ENCODE measurements at places on chromosomes 4 and X.

DNA sequence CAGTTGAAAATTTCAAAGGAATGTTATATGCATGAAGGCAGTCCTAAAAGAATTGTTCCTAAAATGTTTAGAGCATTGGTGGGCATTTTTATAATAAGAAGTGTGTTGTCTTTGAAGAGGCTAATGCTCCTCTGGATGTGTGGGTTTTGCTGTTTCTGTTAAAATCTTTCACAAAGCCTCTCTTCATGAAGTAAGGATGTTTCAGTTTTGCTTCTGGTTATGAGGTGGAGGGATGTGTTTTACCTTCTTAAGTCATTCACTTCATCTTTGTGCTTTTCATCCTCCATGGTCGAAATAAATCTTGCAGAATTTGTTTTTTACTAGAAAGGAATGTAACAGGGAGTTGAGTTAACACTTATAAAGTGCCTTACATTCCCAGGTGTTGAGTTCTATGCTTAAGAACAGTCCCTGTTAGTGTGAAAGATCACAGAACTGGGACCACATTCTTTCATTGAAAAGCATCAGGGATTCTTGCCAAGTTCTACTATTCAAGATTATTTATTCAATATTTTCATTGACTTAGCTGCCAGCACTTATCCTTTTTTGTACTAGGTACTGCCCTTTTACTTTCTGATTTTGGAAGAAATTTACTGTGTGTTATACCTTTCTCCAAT, 21.1 kb downstream of the FHIP1A start:
- DNase-seq = no peak

GRCh38 chr4:163284304-163284703, 48.1 kb downstream of the NPY1R start:
- DNase-seq = no peak

DNA sequence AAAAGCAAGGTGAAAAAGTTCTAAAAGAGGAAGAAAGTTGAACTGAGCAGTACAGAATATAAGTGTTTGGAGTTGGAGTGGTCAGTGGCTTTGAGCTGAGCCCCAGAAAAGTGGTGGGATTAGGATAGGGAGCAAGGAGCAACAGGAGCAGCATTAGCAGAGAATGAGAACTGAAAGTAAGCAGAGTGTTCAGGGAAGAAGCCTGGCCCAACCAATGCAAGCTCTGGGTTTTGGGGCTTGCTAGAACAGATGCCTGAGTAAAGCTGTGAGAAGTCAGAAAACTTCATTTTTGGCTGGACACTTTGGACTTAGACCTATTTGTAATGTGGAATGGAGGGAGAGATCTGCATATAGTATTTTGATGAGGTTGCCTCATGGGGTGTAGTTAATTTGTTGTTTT, 17.8 kb downstream of the JADE1 start:
- no peak for DNase-seq

- DNase-seq = no peak
Observed at GRCh38 chrX:38975368-38975942, 174.2 kb downstream of the MID1IP1 start.

DNA sequence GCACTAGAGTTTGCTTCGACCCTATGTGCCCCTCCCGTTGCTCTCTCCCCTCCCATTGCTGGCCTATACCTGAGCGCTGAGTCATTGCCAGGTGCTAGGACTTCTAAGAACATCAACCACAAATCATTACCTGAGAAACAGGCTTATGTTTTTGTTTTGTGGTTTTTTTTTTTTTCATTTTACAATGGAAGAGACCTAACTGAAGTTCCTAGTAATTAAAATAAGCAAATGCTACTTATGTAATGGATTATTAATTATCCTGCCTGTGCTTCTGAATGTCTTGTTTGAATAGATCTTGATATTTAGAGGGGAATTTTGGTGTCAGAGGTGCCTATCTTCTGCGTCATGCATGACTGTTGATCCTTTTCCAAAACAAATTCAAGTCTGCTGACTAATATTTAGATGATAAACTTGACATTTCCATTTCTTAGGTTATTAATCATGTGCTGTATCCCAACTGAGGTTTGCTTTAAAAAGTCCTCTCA, 275.4 kb upstream of the CPEB2 start:
- no peak for DNase-seq

DNA sequence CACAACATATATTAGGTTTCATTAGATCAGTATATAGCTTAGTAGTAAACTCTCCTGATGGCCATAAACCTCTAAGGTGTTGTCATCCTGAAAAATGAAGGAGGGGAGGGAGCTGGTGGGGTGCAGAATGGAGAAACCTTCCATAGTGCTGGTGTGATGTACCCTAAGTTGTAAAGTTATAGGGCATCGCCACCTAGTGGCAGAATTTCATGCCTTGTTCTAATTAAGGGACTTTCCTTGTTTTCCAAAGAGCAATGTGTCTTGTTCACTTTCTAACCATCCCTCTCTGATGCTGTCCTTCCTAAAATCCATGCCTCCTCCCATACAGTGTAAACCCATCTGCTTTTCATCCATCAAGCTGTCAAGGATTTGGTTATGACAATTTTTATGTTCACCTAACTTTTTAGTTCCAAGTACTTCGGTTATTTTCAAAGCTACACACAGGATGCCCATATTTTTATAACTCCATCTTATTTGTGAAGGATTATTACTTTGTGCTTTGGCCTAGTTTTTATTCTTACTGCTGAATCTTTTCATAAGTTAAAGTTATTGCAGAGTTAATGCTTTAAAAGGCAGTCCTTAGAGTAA, 4.5 kb downstream of the NBDY start:
- no peak for DNase-seq

DNA sequence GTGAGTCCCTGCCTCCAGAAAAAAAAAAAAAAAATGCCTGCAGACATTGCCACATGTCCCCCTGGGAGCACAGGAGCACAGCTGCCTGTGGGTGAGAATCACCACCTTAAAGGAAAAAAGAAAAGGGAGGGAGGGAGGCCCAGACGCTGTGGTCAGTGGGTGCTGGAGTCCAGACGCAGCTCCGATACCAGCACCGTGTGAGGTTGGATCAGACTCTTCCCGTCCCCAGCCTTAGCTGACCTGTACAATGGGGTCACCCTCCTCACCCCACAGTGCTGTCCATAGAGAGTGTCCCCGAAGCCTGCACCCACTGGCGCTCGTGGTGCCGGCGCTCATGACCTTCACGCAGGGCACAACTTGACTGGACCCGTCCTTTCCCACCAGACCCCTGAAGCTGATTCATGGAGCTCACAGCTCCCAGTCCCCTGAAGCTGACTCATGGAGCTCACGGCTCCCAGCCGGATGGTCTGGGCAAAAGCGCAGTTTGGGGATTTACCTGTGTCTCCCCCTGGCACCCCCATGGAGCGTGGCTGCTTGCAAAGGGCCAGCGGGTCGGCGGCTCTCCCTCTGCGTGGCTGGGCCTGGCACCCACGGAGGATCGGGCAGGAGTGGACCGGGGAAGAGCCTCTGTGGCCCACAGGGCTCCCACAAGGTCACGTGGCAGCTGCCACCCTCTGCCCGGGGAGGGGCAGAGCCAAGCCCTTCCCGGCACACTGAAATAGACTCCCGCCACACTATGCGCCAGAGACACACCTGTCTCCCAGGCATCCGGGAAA, 31.4 kb downstream of the ABLIM2 start:
- DNase-seq = no peak

- no peak for DNase-seq
Observed at GRCh38 chr4:183403486-183403885, 41.0 kb upstream of the CDKN2AIP start.

All from AG09319 (cell line).